ENCODE measurements at places on chromosomes 7 and 10. TPM values are rescaled to one million over a fixed set of nuclear protein-coding genes. Genes with fewer than 3 reads are reported as not detected.

Gene AGAP4
- 21.7 TPM for polyA plus RNA-seq

GRCh38 chr7:136114966-136115762, 138.0 kb upstream of the MTPN start:
- DNase-seq: no peak

- DNase-seq: peak; percentile 10
Observed at GRCh38 chr10:52951824-52952223, 179.2 kb upstream of the MBL2 start.

Gene FOXK1
- polyA plus RNA-seq: 25.6 TPM

Gene FAM171A1
- 28.8 TPM for polyA plus RNA-seq

Gene ASIC3
- polyA plus RNA-seq: 4.2 TPM

Gene ITGA8
- polyA plus RNA-seq: 6.6 TPM

Gene MLLT10
- polyA plus RNA-seq: 27.0 TPM

Gene CARD11
- polyA plus RNA-seq: 0.48 TPM

Gene ARMH3
- polyA plus RNA-seq: 15.2 TPM

DNA sequence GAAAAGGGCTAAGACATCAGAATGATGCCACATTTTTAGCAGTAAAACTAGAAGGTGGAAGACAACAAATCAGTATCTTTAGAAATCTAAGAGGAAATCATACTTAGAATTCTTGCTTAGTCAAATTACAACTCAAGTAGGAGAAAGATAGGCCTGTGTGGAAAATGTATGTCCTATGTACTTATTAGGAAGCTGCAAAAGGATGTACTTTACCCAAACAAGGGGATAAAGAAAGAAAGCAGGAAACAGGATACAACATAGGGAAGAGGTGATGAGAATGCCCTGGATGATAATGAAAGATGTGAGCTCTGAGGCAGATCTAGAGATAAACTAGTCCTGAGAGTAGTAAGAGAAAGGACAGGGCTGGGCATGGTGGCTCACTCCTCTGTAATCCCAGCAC, 54.9 kb downstream of the RNLS start:
- DNase-seq: no peak

GRCh38 chr7:39413636-39414223, 152.5 kb upstream of the YAE1 start:
- DNase-seq: no peak

- no peak for DNase-seq
Observed at GRCh38 chr7:2168615-2169311, 64.0 kb downstream of the MAD1L1 start.

DNA sequence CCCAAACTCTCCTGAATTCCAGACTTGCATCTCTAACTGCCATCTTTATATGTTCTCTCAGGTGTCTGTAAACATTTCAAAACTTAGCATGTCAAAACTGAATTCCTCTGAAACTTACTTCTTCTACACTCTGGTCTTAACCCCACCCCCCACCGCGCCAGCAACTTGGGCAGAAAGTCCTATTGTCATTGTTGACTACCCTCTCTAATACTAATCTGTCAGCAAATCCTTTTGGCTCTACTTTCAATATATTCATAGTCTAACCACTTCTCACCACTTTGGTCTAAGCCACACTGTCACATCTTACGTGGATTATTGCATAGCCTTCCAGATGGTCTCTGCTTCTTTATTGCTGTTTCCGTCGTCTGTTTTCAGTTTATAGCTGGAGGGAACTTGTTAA, 86.6 kb downstream of the AHCYL2 start:
- no peak for DNase-seq

DNA sequence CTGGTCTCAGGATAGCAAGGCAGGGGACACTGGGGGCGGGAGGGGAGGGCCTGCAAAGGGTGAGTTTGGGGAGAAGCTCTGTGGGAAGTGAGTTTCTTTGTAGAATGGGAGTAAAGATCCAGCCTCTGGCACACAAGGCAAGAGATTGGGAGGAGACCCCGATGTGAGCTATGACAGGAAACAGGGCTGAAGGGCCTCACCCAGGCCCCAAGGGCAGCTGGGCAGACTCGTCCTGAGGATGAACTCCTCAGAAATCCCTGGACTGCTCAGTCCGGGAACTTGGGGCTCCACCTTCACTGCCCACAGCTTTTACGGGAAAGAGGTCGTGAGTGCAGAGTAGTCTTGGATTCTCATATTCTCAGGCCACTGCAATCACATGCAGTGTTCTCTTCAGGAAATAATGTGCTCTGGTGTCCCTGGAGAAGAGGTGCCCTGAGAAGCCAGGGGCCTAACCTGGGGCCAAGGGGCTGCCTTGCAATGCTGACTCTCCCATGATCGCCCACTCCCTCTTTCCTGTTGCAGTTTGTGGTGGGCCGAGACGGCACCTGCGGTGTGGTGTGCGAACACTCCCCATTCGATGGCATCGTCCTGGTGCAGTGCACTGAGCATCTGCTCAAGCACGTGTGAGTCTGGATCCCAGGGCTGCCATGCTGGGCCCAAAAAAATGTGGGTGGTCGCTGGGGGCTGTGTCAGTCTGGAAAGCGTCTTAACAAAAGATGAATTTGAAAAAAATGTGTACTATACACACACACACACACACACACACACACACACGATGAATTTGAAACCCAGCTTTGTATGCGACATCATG, 31.3 kb upstream of the C10orf53 start:
- no peak for DNase-seq

DNA sequence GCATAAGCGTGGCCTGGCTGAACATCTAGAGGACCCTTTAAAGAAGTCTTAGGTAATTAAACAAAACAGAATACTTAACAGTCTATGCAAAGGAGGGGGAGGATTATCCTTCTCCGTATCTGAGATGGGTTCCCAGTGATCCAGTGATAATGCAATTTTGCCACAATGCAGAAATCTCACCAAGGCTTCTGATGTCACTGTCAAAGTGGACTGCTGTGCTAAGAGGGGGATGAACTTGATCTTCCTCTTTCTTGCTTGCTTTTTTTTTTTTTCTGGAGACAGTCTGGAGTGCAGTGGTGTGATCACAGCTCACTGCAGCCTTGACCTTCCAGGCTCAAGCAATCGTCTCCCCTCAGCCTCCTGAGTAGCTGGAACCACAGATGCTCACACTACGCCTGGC, 30.8 kb downstream of the GATA3 start:
- DNase-seq: no peak

DNA sequence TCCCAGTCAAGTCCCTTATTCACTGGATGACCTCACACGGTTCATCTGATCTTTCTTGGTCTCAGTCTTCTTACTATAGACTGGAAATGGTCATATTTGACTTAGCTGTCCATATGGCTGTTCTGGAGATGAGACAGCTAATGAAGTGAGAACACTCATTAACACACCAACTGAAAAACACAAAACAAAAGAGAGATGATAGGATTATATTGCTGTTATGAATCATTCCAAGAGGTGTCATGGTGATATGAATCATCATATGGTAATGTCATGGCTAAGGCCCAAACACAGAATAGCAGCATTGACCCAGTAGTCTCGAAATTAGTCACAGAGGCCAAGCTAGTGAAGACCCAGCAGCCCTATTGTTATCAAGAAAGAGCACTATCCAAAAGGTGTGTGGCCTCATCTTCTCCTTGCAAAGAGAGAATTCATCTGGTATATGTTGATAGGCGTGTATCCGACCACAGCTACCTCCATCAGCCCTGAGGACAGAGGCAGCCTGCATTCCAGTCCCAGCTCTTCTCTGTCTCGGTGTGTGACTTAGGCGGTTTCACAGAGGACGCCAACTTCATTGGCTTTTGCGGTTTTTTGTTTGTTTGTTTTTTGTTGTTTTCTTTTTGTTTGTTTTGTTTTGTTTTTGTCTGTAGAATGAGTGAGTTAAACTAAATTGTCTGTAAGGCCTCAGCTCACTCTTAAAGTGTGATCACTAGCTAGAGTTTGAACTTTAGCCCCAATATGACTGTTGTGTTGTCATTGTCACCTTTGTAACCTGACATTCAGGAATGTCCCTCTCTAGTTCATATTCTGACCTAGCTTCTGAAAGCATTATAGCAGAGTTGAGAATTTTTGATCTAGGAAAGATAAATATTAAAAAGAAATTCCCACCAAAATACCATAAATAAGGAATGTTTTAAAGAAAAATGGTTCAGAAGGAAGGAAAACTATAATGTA, 97.4 kb upstream of the PDCD4 start:
- DNase-seq: no peak

- DNase-seq: no peak
Observed at GRCh38 chr10:125121003-125121402, 39.4 kb downstream of the CTBP2 start.

Measured in hindlimb muscle (tissue), 1 donor.